ENCODE measurements at places on chromosomes 3 and 15. TPM values are rescaled to one million over a fixed set of nuclear protein-coding genes. Genes with fewer than 3 reads are reported as not detected.

GNL3 gene
- 69.1 TPM for polyA plus RNA-seq

GABRR3 gene
- polyA plus RNA-seq, result not detected

ARPP21 gene
- polyA plus RNA-seq, result 0.13 TPM

CSPG4 gene
- 15.5 TPM for polyA plus RNA-seq

GPR87 gene
- not detected for polyA plus RNA-seq

ACAN gene
- not detected for polyA plus RNA-seq
